Naive thymus-derived CD4-positive, alpha-beta T cell (primary cell): ENCODE measurements at places on chromosomes 6 and 20. TPM values are rescaled to one million over a fixed set of nuclear protein-coding genes. Genes with fewer than 3 reads are reported as not detected.

Gene PRRC2A
- polyA plus RNA-seq, result 8.2 TPM

Gene XKR7
- not detected for polyA plus RNA-seq

Gene SIRPB2
- 0.07 TPM for polyA plus RNA-seq

Gene TUBB2B
- 0.18 TPM for polyA plus RNA-seq

Gene ASIP
- polyA plus RNA-seq, result not detected

DNA sequence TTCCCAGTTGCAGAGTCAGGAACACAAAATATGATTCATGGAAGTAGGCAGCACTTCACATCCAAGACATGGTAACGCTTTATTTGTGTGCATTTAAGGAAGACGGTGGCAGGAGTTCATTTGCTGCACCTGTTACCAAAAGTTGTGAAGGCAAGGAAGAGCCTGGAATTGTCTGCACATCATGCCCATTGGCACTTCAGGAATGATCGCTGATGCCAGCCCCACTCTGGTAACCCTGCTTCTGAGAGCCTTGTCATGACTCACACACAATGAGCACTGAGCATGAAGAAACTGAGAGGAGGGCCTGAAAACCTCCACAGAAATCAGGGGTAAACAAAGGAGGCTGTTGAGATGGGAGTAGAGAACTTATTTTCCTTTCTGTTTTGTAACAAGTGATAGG is 181.1 kb downstream of the RPS12 start:
- no peak for DNase-seq
